ENCODE measurements at places on chromosomes 1 and 21.

DNA sequence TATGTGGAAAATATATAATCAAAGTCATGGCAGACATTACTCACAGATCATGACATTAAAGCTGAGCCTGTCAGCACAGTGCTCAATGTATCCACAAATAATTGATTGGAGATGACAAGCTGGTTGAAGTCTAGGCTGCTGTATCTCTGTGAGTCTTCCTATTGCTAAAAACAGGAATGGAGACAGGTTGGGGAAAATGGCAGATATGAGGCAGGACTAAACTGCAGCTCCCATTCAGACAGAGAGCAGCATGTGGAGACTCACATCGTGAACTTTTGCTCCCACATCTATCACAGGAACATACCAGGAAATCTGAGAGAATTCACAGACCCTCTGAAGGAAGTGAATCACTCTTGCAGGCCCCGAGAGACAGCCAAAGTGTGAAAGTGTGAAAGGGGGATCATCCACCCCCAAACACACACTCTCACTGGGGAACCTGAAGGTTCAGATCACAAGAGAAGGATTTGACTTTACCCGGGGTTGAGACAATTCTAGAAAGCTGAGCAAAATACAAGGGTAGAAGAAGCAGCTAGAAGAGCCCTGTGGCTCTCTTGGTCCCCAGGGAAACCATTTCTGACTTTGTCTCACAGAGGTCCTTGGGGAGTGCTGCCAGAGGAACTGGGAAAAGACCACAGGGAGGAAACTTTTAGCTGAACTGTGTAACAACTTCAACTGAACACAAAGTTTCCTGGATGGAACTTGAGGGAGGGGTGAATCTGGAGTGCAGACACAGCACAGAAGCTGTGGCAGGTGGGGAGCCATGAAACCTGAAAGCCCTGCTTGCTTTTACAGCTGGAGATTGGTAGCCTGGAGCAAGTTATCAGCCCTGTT, 173.4 kb downstream of the S1PR1 start:
- no peak for DNase-seq

DNA sequence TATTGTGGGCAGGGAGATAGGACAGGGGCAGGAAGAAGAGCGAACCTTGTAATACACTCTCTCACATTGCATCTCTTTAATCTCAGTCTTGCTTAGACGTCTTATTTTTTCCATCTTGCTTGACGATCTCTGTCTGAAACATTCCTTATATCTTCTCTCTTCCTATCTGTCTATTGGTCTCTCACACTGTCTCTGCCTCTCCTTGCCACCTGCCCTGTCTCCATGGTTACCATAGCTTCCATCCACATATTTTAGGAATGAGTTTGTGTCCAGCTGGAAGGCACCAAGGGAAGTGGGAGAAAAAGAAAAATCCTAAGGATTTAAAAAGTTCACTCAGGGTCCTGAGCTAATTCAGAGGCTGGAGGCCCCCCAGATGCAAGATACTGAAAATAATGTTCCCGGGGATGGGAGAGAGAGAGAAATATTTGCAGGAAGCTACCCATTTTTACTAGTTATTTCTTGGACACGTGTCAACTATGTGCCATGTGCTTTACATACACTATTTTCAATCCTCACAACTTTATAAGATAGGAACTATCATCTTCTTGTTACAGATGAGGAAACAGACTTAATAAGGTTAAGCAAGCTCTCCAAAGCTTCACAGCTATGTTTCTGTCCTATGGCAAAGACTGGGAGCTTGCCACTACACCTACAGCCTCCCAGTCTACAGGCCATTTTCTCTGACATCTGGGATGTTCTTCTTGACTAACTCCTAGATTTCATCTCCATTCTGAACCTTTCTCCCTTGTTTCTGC, 933 bp downstream of the ANKRD34A start:
- no peak for DNase-seq

- no peak for DNase-seq
Observed at GRCh38 chr1:61842863-61843514, 100.7 kb downstream of the PATJ start.

DNA sequence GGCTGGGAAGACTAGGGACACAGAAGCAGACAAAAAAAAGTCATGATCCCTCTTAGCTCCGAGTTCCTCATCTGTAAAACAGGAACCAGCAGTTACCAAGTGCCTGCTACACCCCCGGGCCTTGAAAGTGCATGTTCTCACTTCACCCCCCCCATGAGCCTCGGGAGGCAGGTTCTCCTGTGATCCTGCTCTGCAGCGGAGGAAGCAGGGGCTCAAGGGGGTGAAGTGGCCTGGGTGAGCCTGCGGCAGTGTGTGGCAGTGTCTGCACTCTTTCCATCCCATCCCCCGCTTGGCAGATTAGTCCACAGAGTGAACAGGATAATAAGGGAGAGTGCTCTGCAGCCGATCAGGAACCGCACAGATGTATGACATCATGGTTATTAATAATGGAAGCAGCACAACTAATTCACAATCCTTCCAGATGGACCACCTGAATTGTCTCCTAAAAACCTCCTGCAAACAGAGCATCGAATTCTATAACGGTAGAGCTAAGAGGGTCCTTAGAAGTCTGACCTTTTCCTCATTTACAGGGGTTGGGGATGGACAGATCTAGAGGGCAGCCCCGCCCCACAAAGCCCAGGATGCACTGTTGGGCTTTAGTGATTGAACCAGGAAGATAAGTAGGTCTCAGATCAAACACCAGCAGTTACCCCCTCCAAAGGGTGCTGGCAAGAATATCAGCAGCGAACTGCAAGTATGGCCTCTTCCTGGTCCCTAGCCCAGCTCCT, 174.1 kb upstream of the EDN2 start:
- DNase-seq: no peak

DNA sequence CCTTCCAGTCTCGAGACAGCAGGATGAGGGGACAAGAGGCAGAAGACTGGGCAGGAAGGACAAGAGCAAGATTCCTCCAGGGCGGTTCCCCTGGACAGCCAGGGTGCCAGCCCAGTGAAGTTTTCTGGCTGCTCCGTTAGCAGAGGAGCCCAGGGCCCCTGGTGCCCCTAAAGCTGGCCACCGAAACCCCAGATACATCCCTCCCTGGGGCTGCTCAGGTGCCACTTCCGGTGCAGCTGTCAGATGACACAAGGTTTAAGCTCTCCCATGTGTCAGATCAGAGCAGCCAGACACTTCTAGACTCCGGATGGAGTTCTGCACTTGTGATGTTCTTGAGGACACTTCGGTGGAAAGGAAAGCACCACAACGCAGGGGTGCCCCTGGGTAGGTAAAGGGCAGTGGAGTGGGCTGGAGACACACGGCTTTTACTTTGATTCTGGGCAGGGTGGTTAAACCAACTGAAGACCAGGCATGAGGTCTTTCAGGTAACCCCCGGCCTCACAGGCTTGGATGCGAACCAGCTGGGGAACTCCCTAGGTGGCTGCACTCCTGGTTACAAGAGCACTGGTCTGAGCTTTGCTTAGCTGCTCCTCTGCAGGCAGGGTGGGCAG, 85.7 kb downstream of the ITPKB start:
- no peak for DNase-seq

DNA sequence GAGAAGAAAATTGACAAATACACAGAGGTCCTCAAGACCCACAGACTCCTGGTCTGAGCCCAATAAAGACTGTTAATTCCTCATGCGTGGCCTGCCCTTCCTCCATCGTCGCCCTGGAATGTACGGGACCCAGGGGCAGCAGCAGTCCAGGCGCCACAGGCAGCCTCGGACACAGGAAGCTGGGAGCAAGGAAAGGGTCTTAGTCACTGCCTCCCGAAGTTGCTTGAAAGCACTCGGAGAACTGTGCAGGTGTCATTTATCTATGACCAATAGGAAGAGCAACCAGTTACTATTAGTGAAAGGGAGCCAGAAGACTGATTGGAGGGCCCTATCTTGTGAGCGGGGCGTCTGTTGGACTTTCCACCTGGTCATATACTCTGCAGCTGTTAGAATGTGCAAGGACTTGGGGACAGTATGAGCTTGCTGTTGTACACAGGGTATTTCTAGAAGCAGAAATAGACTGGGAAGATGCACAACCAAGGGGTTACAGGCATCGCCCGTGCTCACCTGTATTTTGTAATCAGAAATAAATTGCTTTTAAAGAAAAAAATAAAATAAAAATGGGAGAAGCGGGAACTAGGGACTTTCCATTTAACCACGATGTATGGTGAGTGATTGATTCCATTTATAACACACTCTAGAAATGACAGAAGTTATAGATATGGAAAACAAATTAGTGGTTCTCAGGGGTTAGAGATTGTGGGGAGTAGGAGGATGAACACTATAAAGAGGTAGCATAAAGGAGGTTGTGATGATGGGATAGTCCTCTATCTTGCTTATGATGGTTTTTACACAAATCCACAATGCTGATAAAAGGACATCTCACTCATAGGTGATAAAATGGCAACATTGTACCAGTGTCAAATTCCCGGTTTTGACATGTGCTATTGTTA, 244.7 kb downstream of the MRPL39 start:
- DNase-seq: no peak

DNA sequence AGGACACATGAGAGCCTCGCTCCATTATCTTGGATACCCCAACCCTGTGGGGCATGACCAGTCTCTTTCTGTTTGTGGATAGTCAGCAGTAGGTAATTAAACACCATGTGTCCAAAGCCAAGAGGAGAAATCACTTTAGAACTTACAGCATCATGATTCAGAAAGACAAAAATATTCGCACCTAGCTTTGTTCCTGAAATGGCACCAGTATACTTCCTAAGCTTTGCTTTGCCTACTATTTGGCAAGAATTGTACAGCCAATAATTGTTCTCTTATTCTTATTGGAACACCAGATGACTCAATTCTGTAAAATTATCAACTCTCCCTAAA, 24.2 kb downstream of the TNFRSF9 start:
- DNase-seq: no peak

DNA sequence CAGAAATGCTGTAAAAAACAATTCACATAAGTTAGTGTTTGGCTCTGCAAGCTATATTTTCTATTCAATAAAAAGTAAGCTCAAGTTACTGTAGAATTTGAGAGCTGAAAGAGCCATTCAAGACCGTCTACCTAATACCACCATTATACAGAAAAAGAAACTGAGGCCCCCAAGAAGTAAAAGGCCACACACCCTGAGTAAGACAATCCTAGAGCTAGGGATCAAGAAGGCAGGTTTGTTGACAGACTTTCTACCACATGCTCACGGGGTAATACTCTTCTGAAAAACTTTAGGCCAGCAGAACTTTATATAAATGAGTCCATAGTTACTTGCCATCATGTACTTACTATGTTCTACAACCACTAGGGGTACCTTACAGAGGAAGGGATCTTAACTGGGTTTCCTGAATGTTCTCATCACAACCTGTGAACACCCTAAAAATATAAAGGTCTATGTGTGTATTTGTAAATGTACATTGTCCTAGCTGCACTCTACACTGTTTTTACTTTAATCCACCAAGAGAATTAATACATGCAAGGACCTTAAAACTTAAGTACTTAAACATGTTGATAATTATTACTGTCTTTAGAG, 2.7 kb downstream of the PSMG1 start:
- no peak for DNase-seq

GRCh38 chr1:231190456-231190855, 28.6 kb downstream of the TRIM67 start:
- no peak for DNase-seq

- no peak for DNase-seq
Observed at GRCh38 chr1:12451560-12451900, 166.5 kb downstream of the DHRS3 start.

- no peak for DNase-seq
Observed at GRCh38 chr1:159008744-159009188, 941 bp upstream of the IFI16 start.

DNA sequence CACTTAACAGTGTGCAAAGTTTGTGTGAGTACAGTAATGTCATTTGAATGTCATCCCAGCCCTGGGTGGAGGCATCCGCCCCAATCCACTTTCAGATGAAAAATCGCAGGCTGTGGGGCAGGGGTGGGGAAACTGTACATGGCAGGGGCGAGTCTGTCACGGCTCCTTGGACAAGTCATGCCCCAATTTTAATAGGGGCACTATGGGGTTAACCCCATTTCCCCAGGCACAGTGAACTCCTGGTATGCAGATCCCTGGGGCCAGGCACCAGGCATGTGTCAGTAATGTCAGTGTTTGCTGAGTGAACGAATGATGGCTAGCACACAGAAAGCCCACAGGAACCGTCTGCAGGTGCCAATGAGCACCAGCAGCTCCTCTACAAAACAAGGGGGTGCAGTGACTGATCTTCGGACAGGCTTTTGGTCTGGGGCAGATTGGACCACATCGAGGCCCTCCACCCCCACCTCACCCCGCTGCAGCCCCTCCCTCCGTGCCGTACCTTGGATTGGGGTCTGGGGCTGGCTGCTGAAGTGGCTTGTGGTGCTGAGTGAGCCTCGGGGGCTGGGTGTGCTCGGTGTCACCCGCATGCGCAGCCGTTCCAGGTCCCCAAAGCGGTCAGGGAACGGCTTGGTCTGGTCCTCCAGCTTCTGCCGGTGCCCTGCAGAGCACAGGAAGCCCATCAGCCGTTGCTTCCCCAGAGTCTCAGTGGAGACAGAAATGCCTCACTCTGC, 23.2 kb downstream of the RUNX3 start:
- DNase-seq: no peak

DNA sequence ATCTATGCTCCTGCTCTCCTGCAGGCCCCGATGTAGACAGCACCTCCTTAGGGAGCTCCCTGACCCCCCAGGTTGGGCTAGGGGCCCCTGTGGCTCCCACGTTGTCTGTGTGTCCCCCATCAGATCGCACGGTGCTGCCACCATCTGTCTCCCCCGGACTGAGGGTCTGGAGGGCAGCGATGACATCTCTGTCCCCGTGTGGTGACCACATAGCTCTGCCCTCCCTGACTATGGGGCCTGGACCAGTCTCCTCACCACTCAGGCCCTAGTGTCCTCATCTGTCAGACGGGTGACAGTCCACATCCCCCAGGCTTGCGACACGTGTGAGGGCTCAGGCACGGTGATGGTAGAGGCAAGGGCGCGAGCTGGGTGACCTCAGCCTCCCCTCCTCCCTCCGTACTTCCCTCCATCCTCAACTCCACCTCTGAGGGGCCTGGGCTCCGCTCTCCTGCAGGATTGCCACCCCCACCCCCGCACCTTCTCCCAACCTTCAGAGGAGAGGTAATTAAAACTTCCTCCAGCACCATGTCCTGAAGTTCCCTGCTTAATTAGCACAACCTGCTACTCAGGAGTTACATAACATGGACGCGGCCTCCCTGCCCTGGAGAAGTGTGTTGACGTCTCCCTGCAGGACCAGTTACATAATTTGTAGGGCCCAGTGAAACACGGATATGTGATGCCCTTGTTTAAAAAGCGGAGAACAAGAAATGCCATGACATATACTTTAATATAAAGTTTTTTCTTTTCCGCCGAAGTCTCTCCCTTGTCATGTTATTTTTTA, 288.2 kb downstream of the PTPRU start:
- no peak for DNase-seq

DNA sequence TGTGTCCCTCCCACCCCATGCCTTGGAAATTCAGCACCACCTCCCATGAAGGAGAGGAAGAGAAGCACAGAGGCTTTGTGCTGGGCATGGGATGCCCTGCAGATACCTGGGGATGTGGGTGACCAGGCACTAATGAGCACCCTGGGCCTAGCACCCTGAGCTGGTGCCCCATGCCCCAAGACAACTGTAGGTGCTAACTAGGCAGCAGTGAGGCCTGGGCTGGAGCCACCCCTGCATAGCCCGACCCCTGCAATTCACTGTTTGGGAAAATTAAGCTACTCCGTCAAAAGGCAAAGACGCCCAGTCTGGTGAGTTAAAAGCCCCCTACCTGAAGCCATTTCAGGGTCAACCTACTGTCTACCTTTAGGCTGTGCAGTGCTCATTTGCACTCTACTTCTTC, 5.4 kb downstream of the KCNA2 start:
- DNase-seq: no peak

GRCh38 chr1:223067914-223068313, 75.1 kb downstream of the TLR5 start:
- no peak for DNase-seq
